CD4-positive, alpha-beta T cell treated with Interleukin-17A for 1 hour (primary cell): ENCODE measurements at places on chromosomes 1 and 21.

DNA sequence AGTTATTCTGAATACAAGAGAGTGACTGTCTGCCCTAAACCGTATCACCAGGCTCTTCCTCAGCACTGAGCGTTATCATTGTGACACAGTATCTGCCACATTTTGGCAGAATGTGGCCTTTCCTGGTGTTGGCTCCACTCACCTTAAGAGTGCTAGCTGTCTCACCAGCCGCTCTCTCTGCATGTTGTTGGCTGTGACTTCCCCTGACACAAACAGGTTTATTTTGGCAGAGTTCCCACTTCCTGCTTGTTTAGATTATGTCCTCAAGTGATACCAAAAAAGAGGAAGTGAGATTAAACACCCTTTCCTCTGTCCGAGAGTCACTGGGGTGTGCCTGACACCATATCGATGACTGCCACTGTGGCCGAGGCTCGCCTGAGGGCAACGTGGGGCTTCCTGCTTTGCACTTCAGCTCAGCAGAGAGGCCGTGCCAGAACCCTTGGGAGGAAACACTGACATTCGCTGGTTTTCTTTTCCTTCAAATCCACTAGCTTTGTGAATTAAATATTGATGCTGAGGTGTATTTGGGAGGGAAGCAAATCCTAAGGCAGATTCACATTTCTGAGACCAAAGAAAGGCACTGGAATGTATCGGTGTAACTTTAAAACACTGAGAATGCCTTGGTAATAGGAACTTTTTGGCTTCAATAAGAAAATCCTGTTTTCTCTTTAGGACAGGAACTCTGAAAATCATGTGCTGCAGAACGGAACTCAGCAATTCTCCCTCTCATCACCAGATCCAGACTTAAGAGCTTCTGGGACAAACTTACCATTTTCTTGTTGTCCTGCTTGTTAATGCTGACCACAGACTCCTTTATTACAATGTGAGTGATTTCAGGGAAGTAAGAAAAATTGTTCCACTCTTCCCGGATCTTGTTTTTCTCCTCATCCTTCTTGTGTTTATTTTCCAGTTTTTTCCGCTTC, 102.1 kb downstream of the JAK1 start:
- DNase-seq: peak; percentile 84

- DNase-seq: no peak
Measured at GRCh38 chr21:17466166-17466565, 46.7 kb upstream of the CXADR start.

DNA sequence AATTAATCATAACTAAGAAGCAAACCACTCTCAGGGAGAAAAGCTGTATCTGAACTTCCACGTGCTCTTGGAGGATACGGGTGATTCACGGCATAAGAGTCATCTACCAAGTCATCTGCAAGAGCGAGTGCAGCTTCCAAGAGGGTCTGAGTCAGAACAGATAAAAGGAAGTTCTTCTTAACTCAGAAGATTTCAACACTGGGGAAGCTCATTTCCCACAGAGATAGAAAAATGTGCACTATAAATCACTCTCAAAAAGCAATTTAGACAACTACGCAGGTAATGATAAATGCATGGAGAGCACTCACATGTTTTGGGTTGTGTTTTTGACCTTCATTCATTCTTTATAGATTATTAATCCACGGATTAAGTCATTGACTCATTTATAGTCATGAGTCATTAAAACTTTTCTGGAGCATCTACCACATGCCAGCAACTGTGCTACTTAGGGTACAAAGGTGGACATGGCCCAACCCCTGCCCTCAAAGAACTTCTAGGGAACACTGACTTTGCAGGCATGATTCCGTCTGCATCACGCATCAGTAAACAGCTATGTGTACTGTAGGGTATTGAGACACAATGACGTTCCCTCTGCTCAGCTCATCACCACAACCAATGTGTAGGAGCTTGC, 20.8 kb downstream of the KCNJ15 start:
- peak; percentile 11 for DNase-seq

DNA sequence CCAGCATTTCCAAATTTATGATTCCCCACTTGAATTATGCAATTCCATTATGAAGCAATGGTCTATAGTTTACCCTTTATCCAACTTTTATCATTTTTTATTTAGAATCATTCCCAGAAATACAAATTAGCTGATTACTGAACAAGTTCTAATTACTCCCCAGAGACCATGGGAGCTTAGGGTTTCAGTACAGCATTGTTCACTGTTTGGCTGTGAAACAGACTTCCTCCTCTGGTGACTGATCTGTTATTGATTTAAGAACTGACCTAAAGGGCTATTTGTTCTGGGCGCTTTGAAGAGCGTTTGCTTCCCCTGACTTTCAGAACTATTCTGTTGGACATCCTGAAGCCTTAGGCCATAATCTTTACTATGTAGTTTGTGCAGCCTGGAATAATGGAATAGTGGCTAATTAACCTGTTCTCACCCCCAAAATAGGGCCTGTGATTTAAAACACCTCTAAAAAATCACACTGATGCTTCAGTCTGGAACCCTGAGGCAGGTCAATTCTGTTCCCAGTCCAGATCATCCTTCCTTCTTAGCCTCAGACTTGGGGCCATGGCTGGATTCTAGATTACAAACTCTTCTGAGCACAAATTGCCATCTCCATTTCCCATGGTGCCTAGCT, 58.7 kb downstream of the ALG14 start:
- DNase-seq: no peak

GRCh38 chr1:161192476-161193465, 6.1 kb downstream of the ADAMTS4 start:
- DNase-seq: peak; percentile 83

DNA sequence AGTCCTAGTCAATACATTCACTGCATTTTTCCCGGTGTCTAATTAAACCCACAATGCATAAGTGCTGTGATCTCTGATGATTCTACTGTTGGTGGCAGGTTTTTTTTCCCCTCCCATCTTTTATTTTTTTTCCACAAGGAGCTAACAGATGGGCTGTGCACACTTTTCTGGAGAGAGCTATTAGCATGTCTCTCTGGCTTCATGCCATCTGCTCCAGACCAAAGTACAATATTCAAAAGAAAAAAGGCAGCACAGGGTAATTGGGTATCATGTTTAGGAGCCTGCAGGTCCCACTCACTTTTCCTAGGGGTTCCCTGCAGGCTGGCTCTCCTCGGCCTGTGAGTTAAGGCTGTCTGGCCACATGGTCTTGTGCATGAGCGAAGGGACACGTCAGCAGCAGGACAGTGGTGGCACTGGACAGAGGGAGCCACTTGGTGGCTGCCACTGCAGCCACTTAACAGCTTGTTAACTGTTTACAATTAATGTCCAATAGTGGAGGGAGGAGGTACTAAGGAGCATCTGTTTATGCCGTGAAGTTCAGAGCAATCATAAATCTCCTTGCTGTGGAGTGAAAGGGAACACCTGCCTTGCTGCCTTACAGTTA, 53.5 kb upstream of the C8B start:
- no peak for DNase-seq
